Activated CD4-positive, alpha-beta T cell treated with anti-CD3 and anti-CD28 coated beads, Interleukin-10, Interleukin-2, amounts not matched to agents 100 ng/mL and 50 ng/mL, durations not matched to agents 16 hours and 8 hours (primary cell): ENCODE measurements at places on chromosomes 3 and 15.

DNA sequence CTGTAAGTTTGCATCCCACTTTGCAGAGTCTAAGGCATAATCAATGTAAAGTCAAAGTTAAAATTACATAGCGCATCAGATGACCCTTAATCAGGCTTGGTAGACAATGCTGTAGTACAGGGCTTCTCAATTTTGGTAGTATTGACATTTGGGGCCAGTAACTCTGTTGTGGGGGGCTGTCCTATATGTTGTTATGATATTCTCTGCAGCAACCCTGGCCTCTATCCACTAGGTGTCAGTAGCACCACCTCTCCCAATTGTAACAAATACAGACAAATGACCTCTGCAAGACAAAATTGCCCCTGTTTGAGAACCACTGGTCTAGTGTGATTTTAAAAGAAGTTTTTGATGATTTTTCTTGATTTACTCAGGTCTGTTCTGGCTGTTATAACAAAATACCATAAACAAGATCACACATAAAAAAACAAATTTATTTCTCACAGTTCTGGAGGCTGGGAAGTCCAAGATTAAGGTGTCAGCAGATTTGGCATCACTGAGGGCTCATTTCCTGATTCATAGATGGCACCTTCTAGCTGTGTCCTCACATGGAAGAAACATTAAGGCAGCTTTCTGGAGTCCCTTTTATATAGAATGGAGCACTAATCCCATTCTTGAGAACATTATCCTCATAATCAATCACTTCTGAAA lies 37.6 kb upstream of the SLC9A9 start:
- peak; percentile 66 for DNase-seq

DNA sequence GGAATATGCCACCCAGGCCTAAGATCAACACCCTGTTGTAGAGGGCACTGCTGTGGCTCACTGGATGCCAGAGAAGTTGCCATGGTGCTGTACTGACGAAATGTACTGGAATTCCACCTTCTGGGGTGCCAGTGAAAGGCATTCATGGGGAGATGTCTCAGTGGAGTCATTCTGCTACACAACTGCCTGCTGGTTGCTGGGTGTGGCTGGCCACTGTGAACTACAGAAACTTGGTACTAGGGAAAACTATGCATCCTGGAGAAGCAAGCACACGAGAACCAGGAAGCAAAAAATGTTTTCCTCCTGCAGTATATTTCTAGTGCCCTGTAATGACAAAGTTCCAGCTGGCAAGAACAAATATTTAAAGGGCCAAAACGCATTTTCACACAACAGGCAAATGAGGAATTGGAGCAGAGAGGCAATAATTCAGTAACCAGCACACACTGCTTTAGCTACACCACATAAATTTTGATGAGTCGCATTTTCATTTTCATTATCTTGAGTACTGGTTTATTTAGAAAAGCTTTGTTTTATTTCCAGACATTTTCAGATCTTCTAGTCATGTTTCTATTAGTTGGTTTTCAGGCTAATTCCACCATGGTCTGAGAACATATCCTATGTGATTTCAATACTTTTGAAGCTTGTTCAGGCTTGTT lies 18.3 kb upstream of the RFX7 start:
- no peak for DNase-seq

DNA sequence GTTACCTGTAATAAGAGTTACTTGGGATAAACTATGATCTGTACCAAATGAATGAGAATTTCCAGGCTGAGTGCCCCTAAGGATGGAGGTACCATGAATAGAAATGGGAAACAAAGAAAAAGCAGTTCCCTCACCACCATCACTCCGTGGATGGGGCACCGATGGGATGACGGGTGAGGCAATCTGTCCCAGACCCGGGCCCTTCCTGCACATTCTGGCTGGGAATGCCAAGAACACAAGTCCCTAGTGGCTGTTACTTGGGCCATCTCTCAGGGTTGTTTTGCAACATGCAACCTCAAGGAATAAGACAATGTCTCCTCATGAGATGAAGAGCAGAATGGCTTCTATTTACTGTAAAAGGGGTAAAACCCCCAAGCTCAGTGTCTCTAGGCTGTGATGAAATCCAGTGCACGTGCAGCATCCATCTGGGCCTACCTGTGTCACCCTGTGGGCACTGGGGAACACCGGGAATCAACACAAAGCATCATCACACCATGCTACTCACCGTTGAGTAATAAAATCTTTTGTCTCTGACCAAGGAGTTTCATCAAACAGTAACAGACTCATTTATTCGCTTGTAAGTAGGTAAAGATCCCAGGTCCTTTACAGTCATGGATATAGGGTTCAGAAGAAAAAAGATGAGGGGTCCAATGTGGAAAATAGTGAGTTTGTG lies 22.3 kb downstream of the GNB4 start:
- no peak for DNase-seq

- no peak for DNase-seq
Measured at GRCh38 chr3:58383904-58384303, 49.7 kb downstream of the PDHB start.

DNA sequence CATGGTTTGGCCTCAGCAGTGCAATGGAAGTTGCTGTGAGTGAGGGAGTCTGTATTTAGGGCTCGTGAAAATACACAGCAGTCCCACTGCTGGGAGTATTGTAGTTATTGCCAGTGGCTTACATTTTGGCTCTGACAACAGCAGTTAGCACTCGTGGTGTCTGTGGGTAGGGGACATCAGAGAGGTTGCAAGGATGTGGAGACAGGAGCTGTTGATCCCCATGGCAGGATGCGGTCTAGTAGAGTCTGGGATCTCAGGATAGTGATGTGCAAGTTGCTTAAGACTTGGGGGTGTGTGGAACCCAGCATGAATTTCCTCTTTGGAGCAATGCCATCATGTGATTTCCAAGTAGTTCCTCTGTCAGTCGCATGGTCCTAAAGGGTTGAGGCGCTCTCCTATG lies 59.9 kb downstream of the GALK2 start:
- no peak for DNase-seq

DNA sequence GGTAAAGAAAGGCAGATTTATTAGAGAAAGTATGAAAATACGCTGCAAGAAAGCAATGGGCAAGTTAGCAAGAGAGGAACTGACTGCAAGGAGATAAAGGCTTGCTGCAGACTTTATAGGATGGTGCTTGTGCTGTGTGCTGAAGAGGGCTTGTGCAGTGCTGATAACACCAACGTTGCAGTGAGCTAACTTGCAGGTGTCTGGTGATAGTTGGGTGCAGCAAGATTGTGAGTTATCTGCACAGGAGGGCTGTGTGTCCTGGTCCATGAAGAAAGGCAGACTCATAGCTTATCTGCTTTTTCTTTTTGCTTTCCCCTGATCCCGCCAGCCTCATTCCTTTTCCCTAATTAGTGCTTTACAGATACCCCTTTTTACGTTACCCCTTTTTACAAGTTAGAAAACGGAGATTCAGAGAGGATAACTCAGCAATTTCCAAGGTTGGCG lies 58.0 kb upstream of the ZNF148 start:
- no peak for DNase-seq

- DNase-seq = peak; percentile 69
Measured at GRCh38 chr15:31326875-31327668, 437 bp downstream of the KLF13 start.

GRCh38 chr15:40932649-40933516 lies 3.7 kb downstream of the DLL4 start:
- DNase-seq = no peak

- no peak for DNase-seq
Measured at GRCh38 chr15:85333132-85333831, 47.1 kb upstream of the AKAP13 start.

DNA sequence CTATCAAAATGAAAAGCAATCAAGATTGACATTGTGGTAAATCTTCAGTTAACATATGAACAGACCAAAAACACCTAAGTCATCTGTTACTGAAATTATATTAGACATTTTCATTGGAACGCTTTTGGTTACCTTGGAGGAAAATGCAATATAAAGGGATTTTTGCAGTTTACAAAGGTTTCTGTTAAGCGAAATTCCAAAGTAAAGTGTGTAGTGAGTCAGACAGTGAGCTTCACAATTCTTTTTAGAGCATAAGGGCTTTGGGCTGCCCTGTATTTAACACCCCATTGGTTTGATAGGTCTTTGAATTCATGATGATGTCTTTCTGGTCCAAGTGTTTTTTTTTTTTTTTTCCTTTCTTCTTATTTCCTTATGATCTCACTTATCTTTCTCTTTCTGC lies 462.8 kb downstream of the EDEM1 start:
- DNase-seq = no peak

GRCh38 chr15:83659417-83659812 lies 5.5 kb downstream of the ADAMTSL3 start:
- DNase-seq = no peak

- no peak for DNase-seq
Measured at GRCh38 chr15:51025454-51025846, 69.3 kb downstream of the TNFAIP8L3 start.

DNA sequence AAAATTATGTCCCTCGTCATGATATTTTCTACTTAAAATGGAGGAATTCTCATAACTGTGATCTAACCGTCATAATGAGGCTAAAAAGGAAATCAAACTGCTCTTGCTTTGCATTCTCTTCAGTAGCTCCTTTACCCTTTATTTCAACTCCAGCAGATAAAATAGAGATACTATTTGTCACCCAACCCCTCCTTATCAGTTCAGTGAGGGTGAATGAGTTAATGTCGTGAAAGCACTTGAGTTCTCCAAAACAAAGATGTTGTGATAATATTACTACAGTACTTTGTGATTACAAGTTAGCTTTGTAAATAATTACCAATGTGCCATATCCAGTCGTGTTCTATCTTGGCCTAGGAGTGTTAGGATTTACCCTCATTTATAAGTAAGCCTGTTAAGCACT lies 63.4 kb upstream of the ANKRD28 start:
- no peak for DNase-seq

- no peak for DNase-seq
Measured at GRCh38 chr3:23806534-23807423, 1.0 kb downstream of the UBE2E1 start.

GRCh38 chr3:149507491-149508324 lies 33.2 kb downstream of the TM4SF4 start:
- peak; percentile 54 for DNase-seq

DNA sequence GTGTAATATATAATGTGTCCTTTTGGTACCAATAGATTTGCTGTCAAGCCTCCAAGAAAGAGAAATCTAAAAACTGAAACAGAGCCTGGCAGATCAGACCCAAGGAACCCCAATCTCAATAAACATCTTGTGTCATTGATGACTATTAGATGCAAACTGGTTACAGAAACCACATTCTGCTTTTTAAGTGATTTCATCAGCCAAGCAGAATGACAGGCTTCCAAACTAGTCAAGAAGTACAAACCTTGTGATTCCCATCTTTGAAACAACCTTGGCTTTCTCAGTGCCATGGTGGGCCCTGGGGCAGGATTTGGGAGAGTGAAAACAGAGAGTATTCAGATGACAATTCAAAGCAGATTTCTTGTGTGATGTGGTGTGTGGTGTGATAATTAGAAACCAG lies 45.6 kb upstream of the STRIT1 start:
- DNase-seq = no peak

- DNase-seq = no peak
Measured at GRCh38 chr3:74443102-74443501, 171.4 kb downstream of the CNTN3 start.

DNA sequence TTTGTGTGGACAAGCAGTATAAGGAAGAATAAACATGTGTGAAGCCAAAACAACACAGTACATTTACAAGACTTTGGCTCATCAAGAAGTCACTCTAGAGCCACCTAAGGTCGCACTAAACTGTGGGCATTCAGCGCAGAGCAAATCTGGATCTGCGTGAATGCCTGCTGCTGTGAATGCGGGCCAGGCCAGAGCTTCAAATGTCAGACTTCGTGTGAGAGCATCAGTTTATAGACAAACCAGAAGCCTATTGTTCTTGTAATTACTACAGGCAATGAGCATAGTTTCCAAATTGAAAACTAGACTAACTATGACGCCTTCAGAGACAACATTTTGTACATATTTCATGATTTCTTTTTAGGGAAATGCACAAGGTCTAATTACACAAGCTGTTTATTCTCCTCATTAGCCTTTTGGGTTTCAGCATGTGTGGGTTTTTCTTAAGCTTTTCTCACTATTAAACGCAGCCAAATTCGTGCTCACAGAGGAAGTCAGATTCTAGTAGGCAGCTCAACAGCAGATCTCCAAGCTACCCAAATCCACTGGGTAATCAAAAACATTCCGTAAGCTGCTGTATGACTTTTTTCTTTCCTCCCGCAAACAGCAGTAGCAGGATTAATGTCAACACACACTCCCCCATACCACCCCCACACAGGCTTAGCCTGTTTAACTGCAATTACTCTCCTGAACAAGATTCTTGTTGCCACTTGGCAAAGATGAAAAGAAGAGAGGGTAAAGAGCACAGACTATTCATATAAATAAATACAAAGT lies 84.5 kb upstream of the SETMAR start:
- no peak for DNase-seq

DNA sequence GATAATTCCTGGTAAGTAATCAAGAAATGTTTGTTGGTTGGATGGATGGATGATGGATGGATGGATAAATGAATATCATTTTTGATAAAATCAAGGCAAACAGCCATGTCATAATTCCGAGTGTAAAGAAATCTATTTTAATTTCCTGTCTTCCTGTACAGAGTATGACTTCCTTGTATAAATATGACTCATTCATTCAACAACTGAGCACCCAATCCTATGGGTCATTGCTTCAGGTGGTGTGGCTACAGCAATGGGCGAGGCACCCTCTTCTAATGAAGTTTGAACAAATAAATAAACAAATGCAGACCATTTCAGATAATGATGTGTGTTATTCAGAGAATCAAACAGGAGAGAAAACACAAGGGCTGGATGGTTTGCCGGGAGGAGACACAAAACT lies 198.7 kb downstream of the TNIK start:
- peak; percentile 28 for DNase-seq

DNA sequence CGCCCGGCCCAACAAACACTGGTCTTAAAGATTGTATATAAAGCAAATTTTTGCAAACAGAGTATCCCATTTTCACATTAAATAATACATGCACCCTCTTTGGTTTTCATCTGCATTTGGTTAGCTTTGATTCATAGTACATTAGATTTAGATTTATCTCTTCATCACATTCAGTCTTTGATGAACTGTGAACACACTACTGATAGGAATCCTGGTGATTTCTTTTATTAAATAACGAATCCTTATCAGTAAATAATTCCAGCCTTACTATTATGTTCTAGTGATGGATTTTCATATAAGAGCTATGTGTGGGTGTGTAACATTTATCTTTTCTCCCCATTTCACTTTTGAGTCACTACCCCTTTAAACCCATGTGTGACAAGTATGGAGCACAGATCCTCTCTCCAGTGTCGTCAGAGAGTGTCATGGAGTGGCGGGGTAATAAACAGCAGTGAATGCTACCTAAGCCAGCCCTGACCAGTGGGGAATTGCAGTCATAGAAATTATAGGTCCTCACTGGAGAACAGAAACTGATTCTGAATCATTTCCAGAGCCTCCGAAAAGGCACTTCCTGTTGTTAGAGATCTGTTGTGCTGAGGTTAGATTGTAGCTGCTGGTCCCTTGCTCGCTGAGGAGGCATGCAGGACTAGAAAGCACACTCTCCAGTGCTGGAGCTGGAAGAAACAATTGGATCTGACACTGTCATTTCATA lies 22.0 kb downstream of the SLC7A14 start:
- DNase-seq = peak; percentile 77

- DNase-seq = no peak
Measured at GRCh38 chr15:80404057-80404760, at the start of gene ARNT2. Gene ARNT2 (plus strand): TSS chr15:80404382. CDS start chr15:80404516, 134 bp downstream.
